Eye (tissue), 1 donor: ENCODE measurements at places on chromosomes 5 and 9.

DNA sequence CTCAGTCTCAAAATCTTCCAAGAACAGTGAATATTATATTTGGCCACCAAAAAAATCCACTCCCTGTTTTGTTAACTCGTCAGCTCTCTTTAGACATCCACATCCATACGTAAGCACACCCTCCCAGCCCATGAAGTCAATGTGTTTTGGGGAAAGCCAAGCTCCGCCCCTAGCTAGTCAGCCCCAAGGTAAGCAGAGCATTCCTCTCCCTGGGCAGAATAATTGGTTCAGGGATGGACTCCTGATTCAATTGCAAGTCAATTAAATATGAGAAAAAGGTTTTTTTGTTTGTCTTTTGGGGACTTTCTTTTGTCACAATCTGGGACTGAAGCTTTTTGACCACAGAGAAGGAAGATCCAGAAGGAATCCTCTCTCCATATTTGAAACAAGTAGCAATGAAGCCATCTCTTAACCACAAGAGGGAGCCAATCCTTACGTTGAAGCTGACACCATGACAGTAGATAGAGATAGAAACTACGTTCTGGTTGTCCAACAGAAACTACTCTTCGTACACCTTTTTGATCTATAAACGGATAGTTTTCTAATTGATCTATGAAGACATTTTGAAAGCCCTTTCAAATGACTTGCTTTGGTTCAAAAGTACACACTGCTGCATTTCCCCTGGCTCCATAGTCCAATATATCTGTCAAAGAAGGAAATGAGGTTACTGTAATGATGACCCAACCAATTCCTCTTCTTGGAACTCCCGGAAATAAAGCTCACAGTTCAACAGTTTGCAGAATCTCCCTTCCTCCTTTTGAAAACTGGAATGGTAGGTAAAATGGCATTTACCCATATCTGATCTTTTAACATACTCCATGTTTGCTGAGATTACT lies 166.4 kb downstream of the TLE1 start:
- peak; percentile 57 for DNase-seq

DNA sequence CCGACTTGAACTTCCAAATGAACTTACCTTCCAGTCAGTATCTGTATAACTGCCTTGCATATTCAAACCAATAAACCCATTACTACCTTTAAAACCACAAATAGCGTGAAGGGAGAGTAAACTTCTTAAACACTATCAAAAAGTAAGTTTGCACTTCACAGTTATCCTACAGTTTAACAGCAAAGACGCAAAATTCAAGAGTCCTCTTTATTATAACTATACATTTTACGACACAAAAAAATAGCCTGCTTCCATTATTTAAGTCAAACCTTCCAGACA lies 1.8 kb downstream of the PTBP3 start:
- peak; percentile 18 for DNase-seq

DNA sequence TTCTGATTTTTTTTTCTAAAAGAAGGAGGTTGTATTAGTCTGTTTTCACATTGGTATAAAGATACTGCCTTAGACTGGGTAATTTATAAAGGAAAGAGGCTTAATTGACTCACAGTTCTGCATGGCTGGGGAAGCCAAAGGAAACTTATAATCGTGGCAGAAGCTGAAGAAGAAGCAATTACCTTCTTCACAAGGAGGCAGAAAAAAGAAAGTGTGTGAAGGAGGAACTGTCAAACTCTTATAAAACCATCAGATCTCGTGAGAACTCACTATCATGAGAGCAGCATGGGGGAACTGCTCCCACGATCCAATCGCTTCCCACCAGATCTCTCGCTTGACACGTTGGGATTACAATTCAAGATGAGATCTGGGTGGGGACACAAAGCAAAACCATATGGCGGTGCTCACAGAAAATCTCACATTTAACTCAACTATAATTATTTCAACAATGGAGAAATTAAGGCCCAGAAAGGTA lies 27.1 kb downstream of the DPYSL3 start:
- DNase-seq = no peak

- DNase-seq = no peak
These were observed 123.5 kb downstream of the RASEF start for GRCh38 chr9:82939451-82939850.

- no peak for DNase-seq
These were observed 46.9 kb downstream of the RASGRF2 start for GRCh38 chr5:81006947-81007636.
